Stimulated activated CD8-positive, alpha-beta memory T cell treated with anti-CD3 and anti-CD28 coated beads, Interleukin-2, amount 100 ng/mL, for 48 hours (primary cell): ENCODE measurements at places on chromosomes 2 and 18.

DNA sequence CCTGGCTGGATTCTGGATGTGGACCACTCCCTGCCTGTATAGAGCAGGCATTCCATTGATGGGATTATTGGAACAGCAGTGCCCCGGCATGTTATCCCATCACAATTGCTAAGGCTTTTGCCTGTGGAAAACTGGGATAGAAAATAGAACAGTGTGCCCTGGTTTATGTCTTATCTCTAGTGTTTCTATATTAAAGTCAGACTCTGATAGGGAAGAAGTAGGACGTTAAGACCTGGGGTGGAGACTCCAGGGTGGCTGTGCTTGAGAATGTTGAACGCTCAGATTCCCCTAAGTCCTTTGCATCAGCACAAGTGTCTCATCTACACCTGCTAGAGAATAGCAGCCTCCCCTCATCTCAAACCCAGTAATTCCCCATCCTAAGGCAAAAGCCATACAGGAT lies 10.8 kb upstream of the NETO1 start:
- no peak for DNase-seq

GRCh38 chr2:64313398-64313723 lies 140.6 kb upstream of the LGALSL start:
- no peak for DNase-seq

DNA sequence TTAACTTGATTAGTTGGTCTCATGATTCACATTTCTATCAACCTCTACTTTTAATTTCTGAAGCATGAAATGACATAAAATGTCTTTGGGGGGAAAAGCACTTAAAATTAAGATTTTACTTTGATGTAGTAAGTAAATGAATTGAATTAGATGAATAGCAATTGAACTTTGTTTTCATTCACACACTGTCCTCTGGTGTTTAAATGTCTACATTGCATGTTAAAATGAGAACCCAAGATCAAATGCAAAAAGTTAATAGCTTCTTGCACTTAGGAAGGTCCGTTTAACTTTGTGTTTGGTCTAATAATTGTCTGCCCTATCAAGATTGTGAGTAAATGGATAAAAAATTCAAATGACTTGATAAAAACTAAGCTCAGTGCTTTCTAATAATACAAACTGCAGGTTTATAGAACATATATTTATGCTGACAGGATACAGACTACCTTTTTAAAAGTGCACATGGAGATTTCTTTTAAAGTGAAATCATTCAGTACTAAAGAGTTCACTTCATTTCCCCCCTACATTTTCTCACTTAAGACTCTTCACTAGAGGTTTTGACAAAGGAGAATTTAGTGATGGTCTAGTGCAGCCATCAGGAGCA lies 156.2 kb upstream of the NABP1 start:
- no peak for DNase-seq

DNA sequence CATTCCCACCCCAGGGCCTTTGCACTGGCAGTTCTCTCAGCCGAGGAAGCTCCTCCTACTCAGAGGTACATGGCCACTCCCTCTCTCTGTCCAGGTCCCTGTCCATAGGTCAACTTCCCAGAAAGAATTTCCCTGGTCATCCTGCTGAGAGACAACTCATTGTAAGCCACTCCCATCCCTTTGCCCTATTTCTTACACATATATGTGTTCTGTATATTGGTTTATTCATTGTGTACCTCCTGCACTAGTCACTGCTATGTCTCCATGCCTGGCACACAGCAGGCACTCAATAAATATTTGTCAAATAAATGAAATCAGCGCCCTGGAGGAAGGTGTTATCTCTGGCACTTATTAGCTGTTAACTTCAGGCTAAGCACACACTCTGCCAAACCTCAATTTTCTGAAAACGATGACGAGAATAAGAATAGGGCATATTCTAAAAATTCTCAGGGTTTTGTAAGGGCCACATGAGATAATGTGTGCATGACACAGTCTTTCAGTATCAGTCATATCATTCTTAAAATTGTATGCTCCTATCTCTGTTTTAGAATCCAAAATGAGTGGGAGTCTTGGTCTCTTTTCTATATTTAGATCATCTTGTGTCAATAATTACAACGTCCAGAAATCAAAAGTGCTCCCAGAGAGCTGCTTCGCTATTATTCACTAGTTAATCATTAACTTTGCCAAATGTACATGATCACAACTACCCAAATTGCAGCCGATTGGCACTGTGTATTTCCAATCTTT lies 198.0 kb downstream of the ALK start:
- DNase-seq = no peak

DNA sequence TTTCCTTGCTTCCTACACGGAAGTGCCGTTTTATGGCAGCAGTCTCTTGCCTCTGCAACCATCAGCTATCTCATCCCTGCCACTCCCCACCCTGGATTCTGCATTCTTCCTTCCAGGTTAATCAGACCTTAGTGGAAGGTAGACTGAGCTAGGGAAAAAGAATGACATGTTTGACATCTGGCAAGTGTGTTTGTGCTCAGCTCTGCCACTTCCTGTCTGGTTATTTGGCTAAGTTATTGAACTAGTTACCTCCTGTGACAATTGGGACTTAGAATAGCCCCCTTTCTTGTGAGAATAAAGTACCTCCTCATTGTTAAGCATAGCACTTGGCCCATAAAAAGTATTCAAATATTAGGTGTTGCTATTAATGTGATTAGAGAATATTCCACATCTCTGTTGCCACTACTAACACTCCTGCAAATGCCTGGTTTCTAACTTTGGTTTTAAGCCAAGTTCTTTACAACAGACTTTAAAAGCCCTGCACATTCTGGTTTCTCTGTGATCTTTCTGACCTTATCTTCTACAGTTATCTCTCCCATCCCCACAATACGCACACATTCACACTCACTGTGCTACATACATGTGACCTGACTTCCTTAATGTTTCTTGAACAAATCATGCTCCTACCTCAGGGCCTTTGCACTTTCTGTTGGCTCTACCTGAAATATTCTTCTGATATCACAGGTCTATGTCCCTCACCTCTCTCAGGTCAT lies 10.8 kb upstream of the MAPRE2 start:
- DNase-seq = no peak

DNA sequence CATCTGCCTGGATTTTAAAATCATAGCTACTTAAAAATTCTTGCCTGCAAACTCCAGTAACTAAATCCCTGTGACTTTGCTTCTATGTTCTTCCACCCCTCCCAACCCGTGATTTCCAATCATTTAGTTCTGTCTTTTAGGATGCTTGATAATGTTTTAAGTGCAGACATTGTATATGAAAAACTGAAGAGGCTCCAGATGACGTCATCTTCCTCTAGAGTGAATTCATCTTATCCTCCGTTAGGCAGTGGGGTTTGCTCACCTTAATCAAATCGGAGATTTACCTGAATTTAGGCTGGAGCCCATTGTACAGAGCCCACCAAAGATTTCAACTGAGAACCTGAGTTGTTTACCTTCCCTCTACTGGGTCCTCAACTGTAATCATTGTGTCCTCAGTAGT lies 10.9 kb downstream of the FBXO48 start:
- DNase-seq = no peak

- DNase-seq = no peak
These were observed 207.1 kb upstream of the SMAD2 start for GRCh38 chr18:48137374-48138081.

DNA sequence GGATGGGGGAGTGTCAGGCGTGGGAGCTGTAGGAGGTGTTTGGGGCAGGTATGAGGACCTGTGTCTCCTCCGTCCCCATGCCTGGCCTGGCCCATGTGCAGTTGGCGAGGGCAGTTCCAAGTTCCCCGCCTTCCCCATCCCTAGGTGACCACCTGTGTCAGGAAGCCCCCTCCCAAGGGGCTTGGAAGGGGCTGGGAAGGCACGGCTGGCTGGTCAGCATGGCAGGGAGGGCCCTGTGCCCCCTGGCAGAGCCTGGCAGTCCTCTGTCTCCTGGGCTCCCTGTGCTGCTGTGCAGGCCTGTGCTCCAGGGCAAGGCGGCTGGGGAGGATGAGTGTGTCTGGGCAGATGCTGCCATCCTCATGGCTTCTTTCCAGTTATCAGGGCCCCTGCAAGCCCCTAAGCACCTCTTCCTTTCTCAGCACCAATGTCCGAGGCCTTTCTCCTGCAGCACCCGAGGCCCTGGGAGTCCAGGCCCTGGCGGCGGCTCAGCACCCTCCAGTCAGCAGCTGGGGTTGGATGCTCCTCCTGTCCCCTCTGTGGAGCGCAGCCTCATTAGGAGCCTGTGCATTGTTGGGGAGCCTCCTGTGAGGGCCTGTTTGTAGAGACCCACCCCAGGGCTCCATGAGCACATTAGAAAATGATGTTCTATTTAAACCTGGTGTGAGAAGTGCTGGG lies 101.7 kb downstream of the FAM210A start:
- no peak for DNase-seq

- no peak for DNase-seq
These were observed 29.4 kb downstream of the LIPG start for GRCh38 chr18:49591271-49591670.

DNA sequence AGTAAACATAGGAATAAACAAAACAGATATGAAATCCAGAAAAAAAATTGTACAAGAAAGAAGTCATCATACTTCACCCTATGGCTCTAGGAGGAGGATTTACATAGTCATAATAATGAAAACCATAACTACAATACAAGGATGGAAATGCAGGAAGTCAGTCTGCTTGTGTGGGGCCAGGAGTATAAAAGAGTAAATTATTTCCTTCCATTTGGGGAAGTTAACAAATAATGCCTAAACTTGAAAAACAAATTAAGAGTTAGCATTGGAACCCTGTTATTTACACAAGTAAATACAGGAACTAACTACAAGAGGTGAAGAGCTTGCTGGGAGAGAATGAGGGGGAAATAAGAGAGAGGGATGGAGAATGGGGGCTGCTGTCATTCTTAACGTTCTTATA lies 15.4 kb downstream of the TMEM163 start:
- no peak for DNase-seq

DNA sequence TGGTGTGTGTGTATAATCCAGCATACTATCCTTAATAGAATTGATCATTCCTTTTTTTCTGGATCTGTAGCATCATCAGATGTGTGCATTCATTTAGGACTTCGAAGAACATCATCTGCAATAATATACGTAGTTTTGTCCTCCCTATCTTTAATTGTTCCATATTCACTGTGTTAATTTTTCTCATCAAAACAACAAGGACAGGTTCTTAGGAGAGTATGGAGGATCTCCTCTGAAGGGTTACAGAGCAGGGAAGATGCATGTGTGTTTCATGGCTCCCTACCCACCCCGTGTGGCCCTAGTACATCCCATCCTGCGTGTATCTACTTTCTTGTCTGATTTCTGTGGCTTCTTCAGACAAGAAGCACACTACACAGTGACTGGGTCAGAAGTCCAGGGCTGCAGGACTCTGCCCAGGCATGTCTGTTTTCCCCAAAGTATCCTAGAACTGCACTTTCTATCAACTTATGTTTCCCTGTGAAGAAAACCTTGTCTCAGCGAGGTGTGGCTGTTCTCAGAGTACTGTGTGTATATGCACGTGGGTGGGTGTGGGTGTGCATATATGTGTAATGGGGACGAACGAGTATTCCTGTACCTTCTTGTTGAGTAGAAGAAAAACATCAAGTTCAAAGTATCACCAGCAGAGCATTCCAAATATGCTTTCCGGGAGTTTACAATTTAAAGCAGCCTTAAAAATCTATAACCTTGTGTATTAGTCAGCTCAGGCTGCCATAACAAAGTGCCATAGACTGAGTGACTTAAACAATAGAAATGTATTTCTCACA lies 220.4 kb upstream of the FOSL2 start:
- no peak for DNase-seq

- no peak for DNase-seq
These were observed 77.5 kb downstream of the NDUFA10 start for GRCh38 chr2:239947729-239948045.

DNA sequence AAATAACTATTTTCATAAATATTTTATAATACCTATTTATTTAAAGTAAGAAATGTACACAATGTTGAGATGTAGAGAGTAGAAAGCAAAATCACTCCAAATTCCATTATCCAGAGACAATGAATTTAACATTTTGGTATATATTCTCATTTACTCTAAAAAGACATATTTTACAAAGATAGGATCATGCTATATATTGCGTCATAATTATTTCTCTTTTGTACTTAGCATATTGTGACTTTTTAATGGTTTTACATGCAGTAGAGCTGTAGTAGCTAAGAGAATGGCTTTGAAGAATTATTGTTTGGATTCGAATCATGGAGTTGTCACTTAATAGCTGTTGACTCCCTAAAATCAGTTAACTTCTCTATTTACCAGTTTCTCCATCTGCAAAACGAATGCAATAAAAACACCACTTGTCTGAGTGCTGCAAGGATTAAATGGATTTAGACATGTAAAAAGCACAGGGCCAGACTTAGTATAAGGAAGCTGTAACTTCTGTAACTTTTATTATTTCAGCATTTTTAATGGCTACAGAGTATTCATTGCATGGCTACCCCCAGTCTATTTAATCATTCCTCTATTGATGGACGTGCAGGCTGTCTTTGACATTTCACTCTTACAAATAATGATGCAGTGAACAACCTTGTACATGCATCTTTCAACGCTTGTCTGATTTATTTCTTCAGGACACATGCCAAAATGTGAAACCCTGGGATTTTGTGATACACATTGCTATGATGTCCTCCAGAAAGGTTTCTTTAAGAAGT lies 33.2 kb downstream of the KCNS3 start:
- DNase-seq = no peak

- no peak for DNase-seq
These were observed 68.5 kb downstream of the PLB1 start for GRCh38 chr2:28564346-28564745.

GRCh38 chr2:175015340-175015739 lies 10.2 kb upstream of the CHN1 start:
- DNase-seq = no peak

DNA sequence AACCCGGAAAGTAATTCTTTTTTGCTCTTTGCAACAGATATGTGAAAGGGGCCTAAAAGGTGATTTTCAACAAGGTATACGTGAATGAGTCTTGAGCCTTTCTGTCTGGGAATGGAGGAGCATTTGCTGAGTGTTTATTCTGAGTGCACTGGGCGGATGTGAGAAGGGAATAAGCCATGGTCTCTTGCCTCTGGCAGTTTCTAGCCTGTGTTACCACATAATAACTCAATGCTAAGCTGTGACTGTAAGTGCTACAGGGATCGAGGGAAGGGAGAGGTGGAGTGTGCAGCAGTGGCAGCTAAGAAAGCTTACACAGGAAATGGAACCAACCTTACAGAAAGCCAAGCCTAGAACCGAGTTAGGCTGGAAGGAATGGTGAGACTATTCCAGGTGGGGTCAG lies 444.3 kb downstream of the SLC4A3 start:
- DNase-seq = no peak
